ENCODE measurements at places on chromosomes 5 and 9.

GRCh38 chr5:177301503-177302165 is 1.9 kb downstream of the RAB24 start:
- no peak for DNase-seq

- DNase-seq, result peak; percentile 5
Observed at GRCh38 chr9:76987594-76988200, 31.8 kb upstream of the FOXB2 start.

DNA sequence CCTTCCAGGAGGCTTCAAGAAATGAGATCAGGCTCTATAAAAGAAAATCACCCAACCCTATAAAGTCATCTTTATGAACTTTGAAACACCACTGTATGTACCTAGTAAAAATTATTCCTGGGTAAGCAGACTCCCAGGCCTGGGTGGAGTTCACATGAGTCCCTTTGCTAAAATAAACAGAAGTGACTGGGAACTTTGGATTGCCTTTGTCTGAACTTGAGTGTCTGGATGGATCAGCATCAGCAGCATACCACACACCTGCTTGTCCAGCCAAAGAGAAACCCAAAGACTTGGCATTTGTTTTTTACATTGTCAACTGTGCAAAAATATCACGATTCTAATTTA is 79.6 kb upstream of the CDKN2B start:
- no peak for DNase-seq

DNA sequence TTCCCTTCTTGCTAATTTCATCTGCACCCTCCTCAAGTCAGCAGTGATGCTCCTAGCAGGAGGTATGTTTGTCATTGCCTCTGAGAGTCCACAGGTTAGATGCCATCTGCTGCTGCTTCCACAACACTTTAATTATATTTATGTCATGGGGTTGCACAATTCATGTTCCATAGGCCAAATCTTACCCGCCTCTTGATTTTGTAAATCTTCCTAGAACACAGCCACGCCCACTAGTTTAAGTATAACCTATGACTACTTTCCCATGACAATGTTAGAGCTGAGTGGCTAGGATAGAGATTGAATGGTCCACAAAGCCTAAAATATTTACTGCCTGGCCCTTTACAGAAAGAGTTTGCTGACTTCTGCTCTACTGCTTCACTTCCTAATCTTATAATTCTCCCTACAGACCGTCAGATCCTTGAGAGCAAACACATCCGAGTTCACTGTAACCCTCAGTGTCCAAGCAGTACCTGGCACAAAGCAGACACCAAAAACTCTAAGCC is 21.1 kb downstream of the LIFR start:
- DNase-seq, result no peak

All from T-helper 2 cell treated with Interferon-gamma antibody and Interleukin-4, amounts not matched to agents 5 μg/mL and 100 μg/mL, for 36 hours (primary cell).